Activated CD8-positive, alpha-beta T cell treated with anti-CD3 and anti-CD28 coated beads for 36 hours (primary cell): ENCODE measurements at places on chromosomes 3 and 15. TPM values are rescaled to one million over a fixed set of nuclear protein-coding genes. Genes with fewer than 3 reads are reported as not detected.

- DNase-seq: no peak
- no peaks in the 10 kb centered on the region for H3K27me3 ChIP-seq
- peaks cover 29% of the 10 kb centered on the region for H3K4me1 ChIP-seq
- no peak overlapping the region for H3K4me3 ChIP-seq
Observed at GRCh38 chr3:138818185-138818860, 16.4 kb downstream of the PIK3CB start.

GRCh38 chr3:119297169-119297568, 3.0 kb downstream of the ARHGAP31 start:
- no peak overlapping the region for H3K4me3 ChIP-seq
- H3K27ac ChIP-seq: no peak overlapping the region
- peaks cover 11% of the 10 kb centered on the region for H3K36me3 ChIP-seq
- DNase-seq: no peak

DNA sequence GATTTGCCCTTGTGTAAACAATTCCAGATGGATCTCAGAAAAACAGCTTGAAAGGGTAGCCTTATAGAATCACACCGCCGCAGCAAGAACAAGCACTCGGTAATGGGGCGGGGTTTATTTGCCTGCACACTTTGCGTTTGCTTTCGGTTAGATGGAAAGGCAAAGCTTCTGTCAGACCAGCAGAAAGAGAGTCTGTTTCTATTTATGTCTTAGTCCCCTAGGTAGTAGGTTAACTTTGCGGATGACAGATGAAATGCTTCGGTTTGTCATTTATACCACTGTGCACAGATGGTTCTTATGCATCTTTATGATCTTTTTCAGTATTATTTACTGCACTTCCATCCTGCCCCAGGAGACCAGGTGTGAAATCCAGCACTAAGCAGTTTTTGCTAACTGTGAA, 62.2 kb downstream of the PYDC2 start:
- no peak overlapping the region for H3K27ac ChIP-seq
- DNase-seq: no peak
- H3K4me3 ChIP-seq: no peak overlapping the region
- no peaks in the 10 kb centered on the region for H3K4me1 ChIP-seq

The CTXN2 gene
- not detected for total RNA-seq

The PRKCD gene
- total RNA-seq: 18.7 TPM
